ENCODE measurements at places on chromosomes 3 and 15.

- no peak for ATAC-seq
Observed at GRCh38 chr3:115996420-115997108, 373.3 kb downstream of the GAP43 start.

GRCh38 chr15:77122576-77122975 is 51.7 kb upstream of the TSPAN3 start:
- ATAC-seq, result no peak

DNA sequence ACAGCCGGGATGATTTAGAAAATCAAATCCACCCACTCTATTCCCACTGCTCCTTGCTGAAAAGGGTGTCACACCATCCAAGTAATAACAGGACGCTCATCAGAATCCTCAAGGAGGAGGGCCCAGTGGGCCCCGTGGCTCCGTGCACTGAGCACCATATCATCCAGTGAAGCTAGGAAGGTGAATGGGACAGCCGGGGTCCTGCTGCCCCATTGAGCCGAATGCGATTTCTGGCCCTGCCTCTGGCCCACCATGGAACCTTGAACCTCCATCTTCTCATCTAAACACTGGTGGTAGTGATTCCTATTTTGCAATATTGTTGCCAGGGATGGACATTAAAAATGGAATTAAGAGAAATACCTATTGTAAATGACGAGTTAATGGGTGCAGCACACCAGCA is 99.1 kb upstream of the SLC6A11 start:
- ATAC-seq, result no peak

DNA sequence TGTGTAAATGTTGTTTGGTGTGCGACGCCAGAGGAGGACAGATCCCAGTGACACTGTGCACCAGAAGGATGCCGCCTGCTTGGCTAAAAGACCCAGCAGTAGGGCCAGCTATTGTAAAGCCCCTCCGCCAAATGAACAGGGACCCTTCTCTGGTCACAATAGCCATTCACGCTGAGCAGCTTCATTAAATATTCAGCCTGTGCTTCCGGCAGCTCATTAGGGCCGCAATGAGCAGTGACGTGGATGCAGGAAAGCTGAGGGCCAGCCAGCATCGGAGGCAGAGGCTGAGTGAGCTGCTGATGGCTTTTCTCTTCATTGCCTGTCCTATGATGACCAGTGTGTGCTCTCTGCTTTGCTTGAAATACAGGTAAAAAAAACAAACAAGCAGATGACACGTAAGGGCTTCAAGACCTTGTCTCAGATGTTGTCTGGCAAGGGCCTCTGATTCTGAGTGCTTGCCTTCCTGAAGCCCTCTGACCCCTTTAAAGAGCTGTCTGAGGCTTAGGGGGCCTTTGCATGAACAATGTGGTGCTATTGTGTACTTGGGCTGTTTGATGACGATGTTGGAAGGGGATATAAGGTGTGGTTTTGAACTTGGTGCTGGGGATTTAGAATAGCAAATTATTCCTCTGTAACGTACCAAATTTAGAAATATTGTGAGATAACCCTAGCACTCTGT is 130.4 kb downstream of the FEZF2 start:
- no peak for ATAC-seq

GRCh38 chr3:70754314-70754713 is 441.9 kb upstream of the MDFIC2 start:
- no peak for ATAC-seq

Measured in gastroesophageal sphincter (tissue), 4 donors.